NCI-H187 treated with DMSO at 0.1 percent for 48 hours (cell line): ENCODE measurements at places on chromosomes 6 and 20.

DNA sequence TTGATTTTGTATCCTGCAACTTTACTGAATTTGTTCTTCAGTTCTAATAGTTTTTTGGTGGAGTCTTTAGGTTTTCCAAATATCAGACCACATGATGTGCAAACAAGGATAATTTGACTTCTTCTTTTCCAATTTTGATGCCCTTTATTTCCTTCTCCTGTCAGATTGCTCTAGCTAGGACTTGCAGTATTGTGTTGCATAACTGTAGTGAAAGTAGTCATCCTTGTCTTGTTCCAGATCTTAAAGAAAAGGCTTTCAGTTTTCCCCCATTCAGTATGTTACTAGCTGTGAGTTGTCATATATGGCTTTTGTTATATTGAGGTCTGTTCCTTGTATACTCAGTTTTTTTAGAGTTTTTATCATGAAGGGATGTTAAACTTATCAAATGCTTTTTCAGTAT, 4.6 kb downstream of the MICB start:
- DNase-seq, result no peak

DNA sequence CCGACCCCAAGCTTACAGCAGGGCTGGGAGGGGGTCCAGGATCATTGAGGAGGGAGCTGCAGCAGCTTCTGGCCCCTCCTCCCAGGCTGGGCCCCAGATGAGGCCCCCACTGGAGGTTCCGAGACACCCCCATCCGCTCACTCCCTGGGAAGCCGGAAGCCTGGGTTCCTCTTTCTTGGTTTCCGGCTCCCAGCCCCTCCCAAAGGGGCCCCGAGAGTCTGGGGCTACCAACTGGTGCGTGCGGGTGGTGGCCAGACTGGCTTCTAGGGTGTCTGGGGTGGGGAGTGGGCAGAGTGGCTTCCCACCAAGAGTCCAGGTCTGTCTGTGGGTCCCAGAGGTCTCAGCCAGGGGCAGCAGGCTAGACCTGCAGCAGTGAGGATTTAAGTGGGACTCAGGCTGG, 2.2 kb downstream of the RGS19 start:
- no peak for DNase-seq

DNA sequence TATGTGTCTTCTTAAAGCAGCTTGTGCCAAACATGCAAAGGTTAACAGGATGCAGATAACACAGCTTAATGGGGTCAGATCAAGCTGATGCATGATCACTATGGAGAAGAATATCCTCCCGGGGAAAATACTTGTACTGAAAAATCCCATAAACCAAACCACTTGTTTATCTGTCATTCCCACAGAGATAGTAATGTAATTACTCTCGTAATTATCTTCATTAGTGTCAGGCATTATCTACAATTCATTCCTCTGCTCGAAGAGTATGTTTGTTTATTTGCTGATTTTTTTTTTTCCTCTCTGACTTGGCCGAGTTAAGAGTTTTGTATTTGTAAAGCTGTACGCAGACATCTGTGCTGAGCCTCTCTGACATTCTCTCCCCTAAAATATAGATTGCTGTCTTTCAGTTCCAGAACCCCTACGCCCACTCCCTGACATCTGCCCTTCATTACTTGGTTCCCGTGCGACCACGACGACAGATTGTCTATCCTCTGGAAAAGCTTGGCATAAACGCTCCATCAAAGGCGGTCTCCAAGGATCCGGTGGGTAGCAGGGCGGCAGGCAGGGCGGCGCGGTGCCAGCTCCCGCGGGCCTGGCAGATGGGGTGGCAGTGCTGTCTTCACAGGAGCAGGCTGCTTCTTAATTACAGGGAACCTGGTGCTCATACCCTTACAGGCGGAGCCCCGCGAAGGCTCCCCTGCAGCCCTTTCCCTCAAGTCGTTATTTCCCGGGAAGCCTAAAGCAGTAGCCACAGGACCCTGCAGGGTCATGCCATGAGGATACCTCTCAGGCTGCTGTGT, 147.2 kb downstream of the CFAP61 start:
- DNase-seq, result no peak

GRCh38 chr6:20900389-20901160, 366.3 kb downstream of the CDKAL1 start:
- peak; percentile 23 for DNase-seq

DNA sequence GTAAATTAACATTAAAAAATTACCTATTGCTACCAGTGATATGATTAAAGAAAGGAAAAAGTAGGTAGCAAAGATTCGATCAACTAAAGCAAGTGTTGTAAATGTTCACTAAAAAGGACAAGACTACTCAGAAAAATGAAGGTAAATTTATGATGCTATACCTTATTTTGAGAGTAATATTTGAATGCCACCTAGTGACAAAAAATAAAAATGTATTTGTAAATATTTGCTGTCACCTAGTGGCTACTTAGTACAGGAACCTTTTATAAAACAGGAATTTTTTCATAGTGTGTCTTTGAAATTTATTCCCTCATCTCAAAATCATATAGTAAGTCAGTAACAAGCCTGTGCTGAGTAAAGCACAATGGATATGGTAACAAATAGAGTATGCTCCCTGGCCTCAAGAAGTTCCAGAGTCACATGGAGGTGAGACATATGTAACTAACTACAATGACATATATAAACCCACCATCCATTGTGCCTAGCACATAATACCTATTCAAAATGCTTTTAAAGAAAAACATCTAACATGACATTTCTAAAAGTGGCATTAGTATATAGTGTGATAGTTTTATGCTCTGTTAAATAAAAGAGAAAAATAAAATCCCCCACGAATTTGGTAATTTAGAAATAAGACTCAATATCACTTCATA, 193.1 kb upstream of the SIM1 start:
- DNase-seq, result no peak

GRCh38 chr6:144673807-144674206, 388.7 kb downstream of the UTRN start:
- no peak for DNase-seq

GRCh38 chr6:131023834-131024504, 39.1 kb downstream of the EPB41L2 start:
- no peak for DNase-seq

GRCh38 chr20:57407541-57407956, 16.4 kb downstream of the RBM38 start:
- DNase-seq, result no peak

DNA sequence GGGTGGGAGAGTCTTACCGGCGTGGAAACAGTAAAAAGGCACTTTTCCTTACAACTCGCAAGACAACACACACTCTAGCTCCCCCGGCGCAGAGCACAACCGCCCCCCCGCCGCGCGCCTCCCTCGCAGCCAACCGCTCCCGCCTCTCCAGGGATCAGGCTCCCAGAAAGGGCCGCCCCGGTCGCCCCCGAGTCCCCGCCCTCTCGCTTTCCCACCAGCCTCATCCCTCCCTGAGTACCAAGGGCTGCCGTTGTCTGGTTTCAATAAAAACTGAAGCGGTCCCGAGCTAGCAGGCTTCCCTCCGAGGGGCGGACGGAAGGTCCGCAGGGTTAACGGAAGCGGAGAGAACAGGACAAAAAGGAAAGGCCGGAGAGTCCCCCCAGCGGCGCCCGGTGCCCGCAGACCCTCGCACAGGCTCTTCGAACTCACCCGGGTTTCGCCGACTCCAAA, 804 bp downstream of the ELOVL5 start:
- DNase-seq, result peak; percentile 10

DNA sequence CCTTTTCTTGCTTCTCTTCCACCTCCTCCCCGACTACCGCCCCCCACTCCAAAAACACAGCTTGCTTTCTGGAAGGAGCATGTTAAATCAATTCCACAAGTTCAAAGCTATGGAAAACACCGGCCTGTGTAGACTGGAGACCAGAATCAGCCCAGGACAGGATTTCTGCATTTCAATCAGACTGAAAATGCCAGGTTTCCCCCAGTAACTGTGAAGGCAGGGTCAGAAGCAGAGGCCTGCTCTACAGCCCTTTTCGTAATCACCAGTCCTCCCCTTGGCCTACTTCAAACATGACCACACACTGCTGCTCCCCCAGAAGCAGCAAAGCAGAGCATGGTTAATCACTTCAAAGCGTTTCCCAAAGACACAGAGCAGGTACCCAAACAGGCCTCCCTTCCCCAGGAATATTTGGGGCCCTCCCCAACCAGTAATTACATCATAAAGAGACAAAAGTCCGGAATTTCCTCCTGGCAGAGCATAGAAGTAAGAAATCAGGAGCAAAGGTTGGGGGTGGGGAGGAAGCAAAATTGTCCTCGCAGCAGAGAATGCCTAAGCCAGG, 38.4 kb downstream of the ZMYND8 start:
- DNase-seq, result no peak

DNA sequence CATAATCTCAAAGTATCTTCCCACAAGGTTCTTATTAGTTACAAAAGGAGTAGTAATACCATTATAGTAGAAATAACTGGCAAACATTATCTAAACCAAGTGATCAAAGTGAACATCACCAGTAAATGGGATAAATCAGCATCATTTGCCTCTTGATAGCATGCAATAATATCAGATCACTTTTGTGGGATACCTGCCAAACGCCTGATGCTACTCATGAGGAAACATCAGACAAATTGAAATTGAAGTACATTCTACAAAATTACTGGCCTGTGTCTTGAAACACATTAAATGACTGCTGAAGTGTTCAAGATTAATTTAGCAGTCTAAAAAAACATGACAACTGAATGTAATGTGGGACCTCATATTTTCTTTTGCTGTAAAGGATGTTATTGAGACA, 208.1 kb downstream of the TINAG start:
- peak; percentile 2 for DNase-seq

- no peak for DNase-seq
Observed at GRCh38 chr6:56767892-56768531, 125.3 kb upstream of the DST start.

DNA sequence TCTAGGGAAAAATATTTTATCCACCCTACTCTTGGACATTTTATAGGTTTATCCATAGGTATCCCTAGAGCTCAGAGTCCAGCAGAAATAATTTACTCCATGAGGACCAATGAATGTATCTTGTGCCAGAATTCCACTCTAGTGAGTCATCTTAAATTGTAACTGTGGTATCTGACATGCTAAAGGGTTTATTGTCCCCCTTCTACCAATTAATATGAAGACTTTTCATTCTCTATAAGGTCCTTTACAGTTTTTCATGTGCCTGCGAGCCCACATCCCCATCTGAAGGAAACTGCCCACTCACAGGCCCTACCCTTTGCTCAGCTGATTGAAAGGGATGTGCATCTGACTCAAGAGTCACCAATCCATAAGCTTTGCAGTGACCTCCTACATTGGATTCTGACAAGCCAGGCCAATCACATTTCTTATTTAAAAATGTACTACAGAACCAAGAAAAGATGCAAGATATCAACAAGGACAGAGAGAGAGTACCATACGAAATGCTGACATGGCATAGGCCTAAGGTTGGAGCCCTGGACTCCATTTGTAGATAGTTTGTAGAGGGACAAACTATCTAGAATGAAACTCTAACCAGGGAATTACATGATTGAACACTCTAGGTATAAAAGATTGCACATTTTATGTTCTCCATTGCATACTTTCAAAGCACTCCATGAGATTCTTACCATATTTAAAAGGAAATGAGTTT, 93.4 kb upstream of the DEFB112 start:
- no peak for DNase-seq

DNA sequence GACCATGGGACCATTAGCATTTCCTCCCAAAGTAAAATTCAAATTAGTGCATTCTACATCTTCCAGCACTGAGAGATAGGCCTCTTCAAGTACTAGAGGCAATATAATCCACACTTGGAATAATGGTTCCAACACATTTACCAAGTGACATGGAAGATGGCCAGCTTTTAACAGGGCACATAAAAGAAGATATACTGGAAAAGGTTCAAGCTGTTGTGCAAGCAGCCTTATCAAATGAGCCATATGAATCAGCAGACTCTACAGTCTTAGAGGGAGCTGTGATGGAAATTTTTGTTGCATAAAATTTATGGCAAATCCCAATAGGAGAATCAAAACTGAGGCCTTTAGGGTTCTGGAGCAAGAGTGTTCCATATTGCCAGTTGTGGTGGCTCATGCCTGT, 526.6 kb upstream of the IRAK1BP1 start:
- no peak for DNase-seq

DNA sequence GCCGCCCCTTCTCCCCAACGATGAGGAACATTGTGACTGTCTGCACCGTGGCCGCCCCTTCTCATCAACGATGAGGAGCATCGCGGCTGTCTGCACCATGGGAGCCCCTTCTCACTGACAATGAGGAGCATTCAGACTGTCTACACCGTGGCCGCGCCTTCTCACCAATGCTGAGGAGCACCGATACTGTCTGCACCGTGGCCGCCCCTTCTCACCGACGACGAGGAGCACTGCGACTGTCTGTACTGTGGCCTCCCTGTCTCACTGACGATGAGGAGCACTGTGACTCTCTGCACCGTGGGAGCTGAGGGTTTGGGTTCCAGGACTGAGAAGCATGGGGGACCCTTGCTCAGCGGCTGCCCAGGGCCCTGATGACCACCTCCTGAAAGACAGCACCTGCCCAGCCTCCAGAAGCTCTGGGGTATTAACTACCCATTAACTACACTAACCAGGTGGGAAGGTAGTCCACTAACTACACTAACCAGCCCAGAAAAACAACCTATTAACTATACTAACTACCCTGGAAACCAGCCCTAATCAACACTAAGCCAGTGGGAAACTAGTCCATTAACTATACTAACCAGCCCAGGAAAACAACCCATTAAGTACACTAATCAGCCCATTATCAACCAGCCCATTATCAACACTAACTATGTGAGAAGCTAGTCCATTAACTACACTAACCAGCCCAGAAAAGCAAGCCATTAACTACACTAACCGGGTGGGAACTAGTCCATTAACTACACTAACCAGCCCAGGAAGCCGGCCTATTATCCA, 116.9 kb downstream of the TAF4 start:
- no peak for DNase-seq

GRCh38 chr6:154732538-154733182, 556 bp upstream of the SCAF8 start:
- DNase-seq, result no peak

- no peak for DNase-seq
Observed at GRCh38 chr6:41177287-41177686, 14.4 kb upstream of the TREM2 start.

- no peak for DNase-seq
Observed at GRCh38 chr6:137489046-137490005, 4.9 kb downstream of the OLIG3 start.

- no peak for DNase-seq
Observed at GRCh38 chr6:126188279-126188909, 151.5 kb upstream of the CENPW start.

DNA sequence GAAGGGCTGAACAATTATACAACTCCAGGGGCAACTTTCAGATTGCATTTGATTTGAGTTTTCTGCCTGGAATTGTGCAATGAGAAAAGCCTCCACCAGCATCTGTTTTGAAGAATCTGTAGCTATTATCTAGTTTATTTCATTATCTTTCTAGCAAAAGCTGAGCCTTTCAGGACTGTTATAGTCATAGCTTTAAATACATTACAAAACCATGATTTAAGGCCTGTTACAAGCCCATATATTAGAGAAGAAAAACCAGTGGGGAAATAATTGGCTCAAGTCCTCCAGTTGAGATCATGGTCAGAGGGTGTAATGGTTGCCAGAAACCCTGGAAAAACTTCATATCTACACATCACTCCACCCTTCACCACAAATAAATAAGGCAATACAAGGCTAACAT, 676.2 kb downstream of the HDGFL1 start:
- no peak for DNase-seq

GRCh38 chr6:170147832-170148708, 142.8 kb downstream of the DLL1 start:
- DNase-seq, result no peak
